Left colon (tissue), 2 donors: ENCODE measurements at places on chromosomes 6 and 20. TPM values are rescaled to one million over a fixed set of nuclear protein-coding genes. Genes with fewer than 3 reads are reported as not detected.

GRCh38 chr20:8492173-8492572 is 360.1 kb downstream of the PLCB1 start:
- DNase-seq, result no peak

- DNase-seq, result no peak
These were observed 312.5 kb upstream of the PLCB4 start for GRCh38 chr20:8756410-8756809.

GRCh38 chr6:33236852-33237251 is 28.6 kb downstream of the RING1 start:
- DNase-seq, result no peak

DNA sequence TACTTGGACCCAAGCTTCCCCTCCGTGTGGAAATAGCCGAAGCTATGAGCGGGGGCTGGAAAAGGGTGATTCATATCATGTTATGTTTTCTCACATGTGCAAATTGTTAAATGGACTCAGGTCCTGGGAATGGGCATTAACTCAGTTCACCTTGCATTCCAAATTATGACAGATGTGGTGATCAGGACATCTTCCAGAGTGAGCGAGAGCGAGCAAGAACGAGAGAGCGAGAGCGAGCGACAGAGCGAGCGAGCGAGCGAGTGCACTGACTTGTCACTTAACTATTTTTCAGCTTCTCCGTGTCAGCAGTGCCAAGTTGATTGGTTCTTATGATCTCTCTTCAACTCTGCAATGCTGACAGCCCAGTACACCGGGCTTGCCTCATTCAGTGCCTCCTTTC is 437.4 kb upstream of the NRSN1 start:
- no peak for DNase-seq

- DNase-seq, result no peak
These were observed 43.4 kb downstream of the RALY start for GRCh38 chr20:34037121-34037520.

GRCh38 chr6:305371-306206 is 13.3 kb downstream of the DUSP22 start:
- no peak for DNase-seq

DNA sequence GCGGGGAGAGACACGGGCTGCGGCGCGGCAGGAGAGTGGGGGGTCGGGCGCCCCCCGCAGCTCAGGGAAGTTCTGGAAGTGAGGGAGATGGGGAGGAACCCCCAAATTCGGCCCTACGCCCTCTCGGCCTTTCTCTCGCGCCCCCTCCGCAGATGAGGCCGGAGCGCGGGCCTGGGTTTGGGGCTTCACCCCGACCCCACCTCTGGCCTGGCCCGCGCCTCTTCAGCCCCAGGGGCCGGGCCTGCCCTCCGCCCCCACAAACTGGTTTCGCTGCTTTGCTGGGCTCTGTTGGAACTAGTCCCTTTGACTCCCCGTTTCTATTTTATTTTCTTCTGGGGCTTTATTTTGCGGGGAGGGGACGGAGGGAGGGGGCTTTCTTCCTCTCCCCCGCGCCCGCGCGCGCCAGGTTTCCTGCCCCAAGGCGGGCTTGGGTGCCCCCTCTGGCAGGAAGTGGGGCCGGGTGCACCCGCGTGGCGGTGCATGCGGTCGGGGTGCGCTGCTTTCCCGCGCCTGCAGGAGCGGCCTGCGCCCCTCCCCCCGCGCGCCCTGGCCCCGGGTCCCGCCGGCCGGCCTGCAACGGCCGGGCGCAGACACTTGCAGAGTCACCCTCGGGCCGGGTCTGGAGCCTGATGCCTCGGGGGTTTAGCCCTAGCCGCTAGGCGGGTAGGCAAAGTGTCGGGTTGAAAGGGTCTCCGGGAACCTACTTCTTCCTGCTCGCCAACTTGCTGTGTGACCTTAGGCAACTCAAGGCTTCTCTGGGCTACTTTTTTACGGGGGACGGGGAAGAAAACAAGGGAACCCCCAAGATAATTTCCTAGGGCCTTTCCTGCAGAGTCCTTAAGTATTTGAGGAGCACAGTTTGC is 1.3 kb downstream of the HMGA1 start:
- DNase-seq, result peak; percentile 76

- DNase-seq, result no peak
These were observed 106.3 kb downstream of the RFX6 start for GRCh38 chr6:116983375-116983774.

GRCh38 chr6:155245831-155246230 is 18.0 kb upstream of the CLDN20 start:
- DNase-seq, result no peak

DNA sequence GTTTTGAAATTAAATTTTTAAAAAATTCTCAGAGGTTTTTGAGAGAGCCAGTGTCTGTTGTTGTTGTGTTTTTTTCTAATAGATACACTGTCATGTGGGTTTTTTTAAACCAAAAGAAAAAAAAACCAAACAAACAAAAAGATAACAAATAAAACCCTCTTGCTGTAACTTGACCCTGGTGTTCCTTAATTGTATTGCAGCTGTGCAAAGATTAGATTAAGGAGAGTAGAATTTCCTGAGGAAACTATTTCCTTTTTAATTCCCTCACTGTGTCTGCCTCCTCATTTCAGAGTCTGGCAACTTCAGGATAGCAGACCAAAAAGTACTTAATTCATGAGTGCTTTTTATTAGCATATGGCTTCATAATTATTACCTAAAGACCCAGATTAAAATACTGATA is 281.9 kb downstream of the EPM2A start:
- no peak for DNase-seq

DNA sequence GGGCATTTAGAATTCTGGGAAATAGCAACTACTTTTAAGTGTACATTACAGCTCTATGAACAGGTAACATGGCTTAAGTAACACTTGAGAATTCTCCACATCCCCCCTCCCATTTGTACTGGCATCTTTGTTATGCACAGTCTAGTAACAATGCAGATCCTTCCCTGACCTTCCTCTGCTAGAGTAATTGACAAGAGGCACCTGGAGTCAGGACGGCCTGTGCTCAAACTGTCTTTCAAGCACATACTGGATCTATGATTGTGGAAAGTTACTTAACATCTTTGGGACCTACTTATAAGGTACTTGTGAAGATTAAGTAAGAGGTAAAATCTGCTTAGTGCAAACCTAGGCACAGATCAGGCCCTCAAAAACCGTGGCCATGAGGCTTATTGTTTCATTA is 21.9 kb upstream of the GSTA3 start:
- DNase-seq, result no peak

GRCh38 chr20:15756002-15756753 is 817.1 kb downstream of the KIF16B start:
- no peak for DNase-seq

DNA sequence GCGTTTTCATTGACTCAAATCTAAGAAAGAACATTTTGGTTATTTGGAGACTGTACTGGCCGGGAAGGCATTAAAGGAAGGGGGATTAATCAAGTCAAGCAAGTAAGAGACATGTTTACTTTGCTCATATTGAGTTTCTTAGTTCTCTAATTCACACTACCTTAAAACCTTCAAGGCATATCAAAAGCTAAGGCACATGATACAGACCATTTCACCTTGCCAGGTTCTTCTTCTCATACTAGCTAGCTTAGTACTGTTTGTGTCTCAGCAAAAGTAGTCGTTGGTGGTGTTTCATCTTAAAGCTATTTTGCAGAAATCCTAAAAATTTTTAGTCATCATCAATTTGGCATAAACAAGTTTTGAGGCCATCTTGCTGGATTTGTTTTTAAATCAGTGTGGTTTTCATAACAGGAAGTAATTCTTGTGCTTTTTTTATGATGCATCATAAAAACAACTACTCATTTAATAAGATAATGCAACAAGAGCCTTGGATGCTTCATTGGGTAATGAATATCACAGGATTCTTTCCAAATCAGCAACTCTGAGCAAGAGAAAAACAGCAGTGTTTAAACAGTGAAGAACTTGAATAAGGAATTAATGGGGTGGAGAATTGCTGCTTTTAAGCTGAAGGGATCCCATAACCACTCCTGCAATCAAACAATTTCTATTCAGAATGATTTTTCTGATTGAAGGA is 425.3 kb downstream of the EPM2A start:
- no peak for DNase-seq

- no peak for DNase-seq
These were observed 608.9 kb downstream of the PRKN start for GRCh38 chr6:162118706-162119105.

GRCh38 chr6:43623880-43624785 is 4.9 kb downstream of the GTPBP2 start:
- DNase-seq, result no peak

DNA sequence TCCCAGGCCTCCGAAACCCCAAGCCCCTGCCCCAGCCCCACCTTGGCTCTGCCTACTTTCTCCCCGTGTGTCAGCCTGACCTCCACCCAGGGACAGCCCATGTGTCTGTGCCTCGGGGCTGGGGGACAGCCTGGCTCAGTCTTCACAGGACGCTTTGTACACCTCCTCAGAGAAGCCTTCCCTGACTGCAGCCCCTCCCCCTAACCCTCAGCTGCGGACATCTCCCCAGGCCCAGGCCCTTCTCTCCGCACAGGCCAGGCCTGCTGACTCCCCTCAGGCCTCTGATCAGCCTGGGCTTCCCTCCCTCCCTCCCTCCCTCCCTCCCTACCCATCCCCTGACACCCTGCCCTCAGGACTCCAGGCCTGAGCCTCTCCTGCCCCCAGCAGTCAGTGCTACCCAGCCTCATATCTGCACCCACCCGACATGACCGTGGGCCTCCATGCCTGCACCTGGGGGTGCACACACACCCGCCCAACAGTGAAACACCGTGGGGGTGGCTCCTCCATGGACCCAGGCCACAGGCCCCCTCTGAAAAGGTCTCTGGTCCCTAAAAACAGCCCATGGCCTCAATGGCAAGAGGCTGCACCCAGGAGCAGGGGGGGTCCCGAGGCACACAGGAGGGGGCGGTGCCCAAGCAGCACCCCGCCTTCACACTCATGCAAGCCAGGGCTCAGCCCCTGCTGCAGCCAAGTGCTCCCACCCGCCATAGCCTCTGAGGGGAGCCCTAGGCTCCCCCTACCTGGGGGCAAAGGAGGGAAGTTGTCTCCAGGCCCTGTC is 12.9 kb downstream of the LAMA5 start:
- DNase-seq, result no peak

GRCh38 chr20:63363013-63363957 is 2.1 kb upstream of the CHRNA4 start:
- DNase-seq, result no peak

DNA sequence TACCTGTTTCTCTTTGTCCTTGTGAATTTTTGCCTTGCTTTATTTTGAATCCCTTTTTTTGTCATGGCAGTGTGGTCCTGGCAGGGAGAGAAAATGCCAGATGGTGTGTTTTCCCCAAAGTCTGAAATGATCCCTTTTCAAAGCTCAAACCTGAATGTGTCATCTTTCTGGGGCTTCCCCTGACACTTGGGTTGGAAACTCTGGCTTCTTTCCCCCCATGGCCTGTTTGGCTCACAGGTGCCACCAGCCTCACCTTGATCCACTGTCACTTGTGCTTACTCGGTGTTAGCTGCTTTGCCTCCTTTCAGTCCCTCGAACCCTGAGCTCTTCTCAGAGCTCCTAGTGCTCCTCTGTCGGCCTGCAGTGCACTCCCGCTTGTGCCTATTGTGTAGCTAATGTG is 22.3 kb downstream of the MYBL2 start:
- DNase-seq, result no peak

GRCh38 chr6:154572556-154572955 is 62.1 kb upstream of the CNKSR3 start:
- DNase-seq, result no peak

DNA sequence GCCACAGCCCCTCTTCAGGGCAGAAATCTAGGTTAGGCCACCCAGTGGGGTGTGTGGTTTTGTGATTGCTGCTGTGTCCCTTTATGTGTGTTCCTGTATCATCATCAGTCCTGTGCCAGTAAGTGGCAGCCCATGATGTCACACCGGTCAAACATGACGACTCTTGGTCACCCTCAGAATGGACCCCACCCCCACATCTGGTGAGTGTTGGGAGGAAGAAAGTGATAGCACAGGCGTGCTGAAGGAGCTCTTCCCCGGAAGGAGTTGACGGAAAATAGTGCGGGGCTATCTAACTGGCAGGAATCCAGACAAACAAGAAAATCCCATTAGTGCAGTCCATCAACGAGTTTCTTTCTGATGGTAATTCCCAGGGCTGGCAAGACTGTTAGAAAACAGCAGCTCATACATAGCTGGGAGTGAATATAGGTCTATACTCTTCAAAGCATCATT is 33.4 kb upstream of the IL17A start:
- no peak for DNase-seq

- DNase-seq, result no peak
These were observed 294.4 kb upstream of the PRDM1 start for GRCh38 chr6:105791583-105792318.

- no peak for DNase-seq
These were observed 49.9 kb downstream of the BMP5 start for GRCh38 chr6:55825402-55826051.

DNA sequence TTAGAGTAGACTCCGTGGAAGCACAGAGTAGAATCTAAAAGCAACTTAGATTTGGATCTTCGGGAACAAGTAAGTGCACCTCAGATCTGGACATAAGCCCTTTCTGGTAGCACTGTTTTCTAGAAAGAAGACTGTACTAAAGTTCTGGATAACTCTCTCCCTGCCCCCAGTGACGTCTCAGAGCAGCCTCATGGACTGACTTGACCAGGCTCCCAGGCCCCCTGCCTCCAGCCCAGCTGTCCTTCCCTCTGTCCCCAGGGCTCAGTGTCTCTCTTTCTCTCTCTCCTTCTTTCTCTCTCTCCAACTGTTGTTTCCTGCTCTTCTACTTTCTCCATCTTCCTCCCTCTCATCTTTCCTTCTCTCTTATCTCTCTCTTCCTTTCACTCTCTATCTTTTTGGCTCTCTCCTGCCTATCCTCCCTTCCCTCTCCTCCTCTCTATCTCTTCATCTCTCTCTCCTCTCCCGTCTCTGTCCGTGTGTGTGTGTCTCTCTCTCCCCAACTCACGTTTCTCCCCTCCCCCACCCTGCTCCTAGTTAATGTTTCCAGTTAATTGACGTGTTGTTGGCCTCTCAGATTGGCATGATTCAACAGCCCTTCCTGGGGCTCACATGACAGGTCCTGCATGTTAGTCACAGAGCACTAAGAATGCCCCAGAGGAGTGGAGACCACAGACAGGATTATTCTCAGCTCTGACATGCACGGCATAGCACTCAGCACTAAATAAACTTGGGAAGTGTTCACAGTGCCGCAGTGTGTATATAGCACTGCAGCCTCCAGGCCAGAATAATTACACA is 180.4 kb upstream of the FOXQ1 start:
- no peak for DNase-seq

The WFDC10B gene
- not detected for total RNA-seq

The TTK gene
- total RNA-seq, result 5.7 TPM

The PSORS1C1 gene
- total RNA-seq, result 4.9 TPM

The HSF2 gene
- 5.8 TPM for total RNA-seq

The SCRT2 gene
- total RNA-seq, result not detected

The PPP1R3G gene
- total RNA-seq, result 1.6 TPM

The CAP2 gene
- 3.4 TPM for total RNA-seq

The RSPO4 gene
- total RNA-seq, result 0.11 TPM
